ENCODE measurements at places on chromosomes 6 and 20.

GRCh38 chr6:109912952-109913351 lies 65.2 kb upstream of the GPR6 start:
- no peak for DNase-seq

- no peak for DNase-seq
Observed at GRCh38 chr6:122799916-122800686, 11.0 kb downstream of the SMPDL3A start.

DNA sequence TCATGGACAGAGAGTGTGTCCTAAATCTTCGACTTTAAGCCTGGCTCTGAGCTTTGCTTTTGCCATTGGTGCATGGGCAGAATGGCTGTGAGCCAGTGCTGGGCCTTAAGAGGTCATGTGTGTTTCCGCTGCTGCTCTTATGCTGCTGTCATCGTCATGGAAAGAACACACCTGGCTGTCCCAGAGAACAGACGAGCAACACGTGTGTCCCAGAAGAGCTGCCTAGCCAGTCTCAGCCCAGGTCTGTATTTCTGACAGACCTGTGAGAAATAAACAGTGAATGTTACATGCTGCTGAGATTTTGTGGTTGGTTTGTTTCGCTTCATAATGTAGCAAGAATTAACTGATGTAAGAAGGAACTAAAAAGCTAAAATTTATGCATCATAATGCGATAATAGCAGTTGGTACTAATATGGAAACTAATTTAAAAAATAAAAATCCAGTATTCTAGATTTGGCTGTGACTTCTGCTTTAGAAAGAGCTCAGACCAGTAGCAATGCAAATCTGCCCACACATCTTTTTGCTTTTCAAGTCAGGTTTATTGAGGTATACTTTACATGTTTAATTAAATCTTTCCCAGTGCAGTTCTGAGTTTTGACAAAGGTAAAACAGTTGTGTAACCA lies 11.5 kb upstream of the SCP2D1 start:
- no peak for DNase-seq

DNA sequence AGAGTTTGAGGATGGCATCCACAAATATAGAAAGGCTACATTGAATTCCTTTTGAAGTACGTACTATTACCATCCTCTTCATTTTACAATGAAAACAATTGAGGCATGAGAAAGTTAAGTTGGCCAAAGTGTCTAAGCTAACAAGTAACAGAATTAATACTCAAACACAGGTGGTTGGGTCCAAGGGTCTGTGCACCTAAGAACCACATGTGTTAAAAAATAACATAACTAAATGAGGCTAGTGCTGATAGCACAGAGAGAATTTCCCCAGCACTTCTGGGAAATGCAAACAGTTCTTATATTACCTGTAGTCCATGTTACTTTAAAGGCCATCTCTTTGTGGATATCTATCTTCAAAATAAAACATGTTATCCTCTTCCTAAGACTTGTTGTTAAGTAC lies 10.5 kb upstream of the KHDRBS2 start:
- DNase-seq: no peak

DNA sequence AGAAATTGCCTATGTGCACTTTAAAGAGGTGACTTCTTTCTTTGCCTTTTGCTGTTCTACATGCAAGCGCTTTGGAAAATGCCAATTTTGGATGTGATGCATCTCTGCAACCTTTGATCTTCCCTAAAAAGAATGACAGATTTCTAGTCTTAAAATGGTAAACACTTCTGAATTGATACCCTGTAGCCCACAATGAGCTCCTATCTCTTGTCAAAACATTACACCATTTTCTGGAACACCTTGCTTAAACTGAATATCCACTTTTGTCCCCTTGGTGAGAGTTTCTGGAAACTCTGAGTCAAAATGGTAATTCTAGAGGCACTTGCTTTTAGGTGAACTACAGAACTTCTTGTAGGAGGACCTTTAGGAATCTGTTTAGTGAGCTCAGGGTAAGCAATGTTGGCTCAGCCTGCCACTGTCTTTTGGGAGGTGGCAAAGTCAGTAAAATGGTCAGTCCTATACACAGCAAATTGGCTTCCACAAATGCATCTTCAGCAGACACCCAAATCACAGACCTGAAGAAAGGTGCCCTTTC lies 216.5 kb downstream of the SLC35F1 start:
- no peak for DNase-seq
